ENCODE measurements at places on chromosomes 2 and 18. TPM values are rescaled to one million over a fixed set of nuclear protein-coding genes. Genes with fewer than 3 reads are reported as not detected.

Gene LAMA1
- 26.0 TPM for polyA plus RNA-seq

DNA sequence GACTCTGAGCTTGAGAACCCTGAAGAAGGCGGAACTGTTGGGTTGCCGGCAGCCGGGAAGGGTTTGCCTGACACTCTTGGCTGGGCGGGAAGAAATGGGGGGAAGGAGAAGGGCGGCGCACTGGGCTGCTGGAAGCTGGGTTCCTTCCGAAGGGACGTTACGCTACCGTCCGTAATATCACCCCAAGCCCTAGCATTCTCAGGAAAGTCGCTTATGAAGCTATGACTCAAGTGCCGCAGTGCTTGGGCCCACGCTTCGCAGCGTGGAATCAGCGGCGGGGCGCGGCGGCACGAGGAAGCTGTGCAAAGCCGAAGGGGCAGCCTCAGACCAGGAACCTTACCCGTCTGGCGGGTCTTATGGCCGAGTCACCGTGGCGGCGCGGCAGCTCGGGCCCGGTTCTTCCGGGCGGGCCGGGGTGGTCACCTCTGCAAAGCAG lies 50.2 kb upstream of the SIGLEC15 start:
- no peak for DNase-seq

DNA sequence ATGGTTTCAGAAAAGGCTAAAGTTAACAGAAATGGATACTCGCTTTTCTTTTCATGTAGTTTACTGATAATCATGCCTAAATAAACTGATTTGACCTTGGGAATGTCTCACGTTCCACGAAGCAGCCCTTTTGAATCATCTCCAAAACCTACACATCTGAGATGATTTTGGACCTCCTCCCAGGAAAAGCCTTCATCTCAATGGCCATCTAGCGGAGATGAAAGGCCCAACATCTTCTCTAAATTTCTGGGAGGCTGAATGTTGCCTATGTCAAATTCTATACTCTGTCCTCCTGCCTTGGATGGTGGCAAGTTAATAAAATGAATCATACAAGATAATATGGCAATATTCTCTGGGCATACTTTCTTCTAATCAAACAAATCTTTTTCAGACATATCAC lies 448.5 kb downstream of the ZEB2 start:
- peak; percentile 50 for DNase-seq

GRCh38 chr18:11570769-11571412 lies 38.5 kb upstream of the SLC35G4 start:
- no peak for DNase-seq

- no peak for DNase-seq
Observed at GRCh38 chr2:231228974-231229529, 30.6 kb downstream of the ARMC9 start.

DNA sequence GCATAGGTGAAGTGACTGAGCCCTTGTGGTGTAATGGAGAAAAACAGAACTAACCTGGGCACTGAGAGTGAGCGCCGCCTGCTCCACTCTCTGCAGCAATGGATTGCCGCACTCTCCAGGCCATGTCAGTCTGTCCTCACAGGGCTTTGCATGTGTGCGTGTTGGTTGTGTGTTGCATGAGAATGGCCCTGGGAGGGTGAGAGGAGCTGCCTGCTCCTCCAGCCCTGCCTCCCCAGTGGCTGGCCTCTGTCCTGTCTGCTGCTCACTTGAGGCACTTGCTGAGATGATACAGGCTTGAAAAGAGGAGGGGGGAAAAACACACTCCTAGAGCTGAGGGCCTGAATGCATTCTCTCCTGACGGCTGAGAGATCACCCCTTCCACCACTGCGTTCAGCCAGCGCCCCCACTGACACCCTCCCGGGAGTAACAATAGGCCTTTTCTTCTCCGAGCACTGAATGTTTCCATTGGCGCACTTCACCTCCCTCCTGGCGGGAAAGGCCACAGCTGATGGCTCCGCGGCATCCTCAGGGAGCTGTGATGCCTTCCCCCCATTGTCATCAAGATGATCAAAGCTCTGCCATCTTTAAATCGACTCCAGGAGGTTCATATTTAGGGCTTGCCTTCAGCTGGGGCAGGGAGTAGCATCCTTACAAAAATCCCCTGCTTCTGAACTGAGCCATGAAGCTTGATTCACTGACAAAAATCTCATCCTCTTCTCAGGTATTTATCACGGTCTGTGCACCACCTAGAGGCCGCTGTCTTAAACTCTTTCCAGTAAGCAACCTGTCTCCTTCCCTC lies 49.9 kb upstream of the DAPL1 start:
- peak; percentile 39 for DNase-seq

Gene HOXD10
- not detected for polyA plus RNA-seq

Gene CFAP65
- not detected for polyA plus RNA-seq

DNA sequence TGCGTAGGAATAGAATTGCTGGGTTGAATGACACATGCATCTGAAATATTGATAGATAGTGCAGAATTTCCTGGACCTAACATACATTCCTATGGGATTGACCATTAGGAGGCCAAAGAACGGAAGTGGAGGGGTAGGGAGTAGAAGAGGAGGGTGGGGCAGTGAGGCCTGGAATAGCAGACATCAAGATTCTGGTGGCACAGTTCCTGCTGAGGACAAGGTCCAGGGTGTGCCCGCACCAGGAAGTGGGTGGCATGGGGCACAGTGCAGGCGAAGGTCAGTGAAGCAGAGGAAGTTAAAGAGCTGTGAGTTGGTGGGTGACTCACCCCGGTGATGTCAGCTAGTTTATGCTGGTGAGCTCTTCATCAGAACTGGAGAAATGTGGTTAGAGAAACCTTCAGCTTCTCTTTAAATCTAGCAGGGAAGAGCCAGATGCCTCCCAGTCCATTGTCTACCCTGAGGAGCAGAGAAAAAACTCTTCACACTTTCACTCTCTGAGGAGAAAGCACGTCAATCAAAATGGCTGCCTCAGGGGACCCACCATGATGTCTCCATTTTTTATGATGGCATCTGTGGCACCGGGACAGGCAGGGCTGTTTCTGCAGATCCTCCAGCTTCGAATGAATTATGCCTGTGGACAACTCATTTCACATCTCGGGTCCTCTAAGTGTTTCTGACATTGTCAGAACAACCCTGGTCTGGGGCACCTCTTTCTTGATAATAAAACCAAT lies 55.9 kb upstream of the CTLA4 start:
- peak; percentile 63 for DNase-seq

- no peak for DNase-seq
Observed at GRCh38 chr18:80067321-80067720, 33.1 kb downstream of the RBFA start.

GRCh38 chr2:10392951-10393639 lies 55.0 kb downstream of the ODC1 start:
- DNase-seq: no peak

GRCh38 chr2:225017713-225018112 lies 24.6 kb downstream of the DOCK10 start:
- no peak for DNase-seq

Gene G6PC2
- not detected for polyA plus RNA-seq

DNA sequence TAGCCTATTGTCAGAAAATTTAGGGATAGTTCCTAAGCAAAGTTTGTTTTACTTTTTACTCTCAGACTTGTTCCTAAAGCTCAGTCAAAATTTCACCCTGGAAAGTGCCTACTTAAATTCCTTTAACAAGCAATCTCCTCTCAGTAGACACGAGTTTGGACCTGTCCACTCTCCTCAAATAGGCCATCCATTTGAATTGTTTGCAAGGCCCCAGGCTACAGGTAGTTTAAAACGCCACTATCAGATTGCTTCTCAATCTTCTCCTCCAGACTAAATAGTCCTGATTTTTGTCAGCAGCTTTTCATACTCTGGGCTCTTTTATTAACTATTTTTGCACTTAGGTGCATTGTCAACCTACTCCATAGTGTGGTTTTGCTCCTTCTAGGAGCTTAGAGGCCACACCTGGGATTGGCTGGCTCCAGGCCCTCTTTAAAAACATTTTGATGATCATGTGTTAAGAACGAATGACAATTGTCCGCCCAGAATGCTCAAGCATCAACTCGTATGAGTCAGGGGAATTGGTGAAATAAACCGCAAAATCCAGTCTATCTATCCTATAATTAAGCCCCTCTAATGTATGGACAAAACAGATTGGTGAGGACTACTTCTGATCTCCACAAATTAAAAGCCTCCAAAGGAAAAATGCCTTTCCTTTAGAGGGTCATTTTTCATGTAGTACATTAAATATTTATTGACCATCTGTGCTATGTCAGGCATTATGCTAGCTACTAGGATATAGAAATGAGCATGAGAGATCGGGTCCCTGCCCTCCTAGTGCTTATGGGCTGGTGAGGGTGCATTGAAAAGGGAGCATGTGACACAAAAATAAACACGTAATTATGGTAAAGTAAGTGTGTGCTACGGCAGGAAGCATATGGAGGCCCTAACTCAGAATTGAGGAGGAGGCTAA lies 333.8 kb upstream of the TNP1 start:
- no peak for DNase-seq

GRCh38 chr2:144146876-144147275 lies 373.0 kb downstream of the ZEB2 start:
- no peak for DNase-seq

DNA sequence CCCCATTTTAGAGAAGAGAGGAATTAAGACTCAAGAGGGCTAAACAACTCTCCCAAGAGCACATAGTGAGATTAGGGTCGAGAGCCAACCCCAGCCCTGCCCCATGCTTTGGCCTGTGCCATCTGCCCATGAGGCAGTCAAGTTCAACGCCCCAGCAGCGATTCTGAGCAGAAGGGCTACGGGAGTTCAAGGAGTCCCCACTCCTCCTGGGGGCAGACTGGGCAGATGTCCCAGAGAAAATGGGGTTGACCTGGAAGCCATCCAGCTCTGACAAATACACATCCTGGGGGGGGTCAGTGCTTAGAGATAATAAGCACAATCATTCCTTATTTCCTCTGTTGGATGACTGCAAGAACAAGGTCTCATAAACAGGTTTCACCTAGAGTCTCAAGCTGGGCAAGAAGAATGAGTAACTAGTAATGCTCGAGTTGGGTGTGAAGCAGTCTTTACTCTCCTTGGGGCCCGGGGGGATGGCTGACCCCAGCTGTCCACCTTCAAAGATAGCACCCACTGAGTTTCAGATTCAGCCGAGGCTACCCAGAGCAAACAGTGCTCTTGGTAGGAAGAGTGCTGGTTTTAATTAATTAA lies 716.4 kb downstream of the RNF144A start:
- no peak for DNase-seq

GRCh38 chr2:181393472-181393871 lies 63.7 kb upstream of the ITGA4 start:
- no peak for DNase-seq

DNA sequence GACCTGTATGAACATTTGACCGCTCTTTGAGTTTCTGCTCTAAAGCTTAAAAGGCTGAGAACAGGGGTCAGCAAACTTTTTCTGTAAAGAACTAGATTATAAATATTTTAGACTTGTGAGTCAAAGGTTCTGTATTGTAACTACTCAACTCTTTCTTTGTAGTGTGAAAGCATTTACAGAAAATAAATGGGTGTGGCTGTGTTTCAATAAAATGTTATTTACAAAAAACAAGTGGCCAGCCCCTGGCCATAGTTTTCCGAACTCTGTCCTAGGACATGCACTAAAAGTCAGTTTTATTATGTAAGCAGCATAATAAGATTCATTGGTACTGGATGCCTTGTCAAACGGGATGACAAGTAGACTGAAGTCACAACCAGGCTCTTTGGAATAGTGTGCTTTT lies 434.9 kb downstream of the ZEB2 start:
- DNase-seq: no peak

GRCh38 chr2:42764096-42764495 lies at the start of gene OXER1:
TSS of gene OXER1 (minus strand) at chr2:42764135. CDS start at chr2:42764062, 73 bp downstream.
- no peak for DNase-seq

Gene NR4A2
- 1.0 TPM for polyA plus RNA-seq

Gene IDH1
- polyA plus RNA-seq: 111 TPM

DNA sequence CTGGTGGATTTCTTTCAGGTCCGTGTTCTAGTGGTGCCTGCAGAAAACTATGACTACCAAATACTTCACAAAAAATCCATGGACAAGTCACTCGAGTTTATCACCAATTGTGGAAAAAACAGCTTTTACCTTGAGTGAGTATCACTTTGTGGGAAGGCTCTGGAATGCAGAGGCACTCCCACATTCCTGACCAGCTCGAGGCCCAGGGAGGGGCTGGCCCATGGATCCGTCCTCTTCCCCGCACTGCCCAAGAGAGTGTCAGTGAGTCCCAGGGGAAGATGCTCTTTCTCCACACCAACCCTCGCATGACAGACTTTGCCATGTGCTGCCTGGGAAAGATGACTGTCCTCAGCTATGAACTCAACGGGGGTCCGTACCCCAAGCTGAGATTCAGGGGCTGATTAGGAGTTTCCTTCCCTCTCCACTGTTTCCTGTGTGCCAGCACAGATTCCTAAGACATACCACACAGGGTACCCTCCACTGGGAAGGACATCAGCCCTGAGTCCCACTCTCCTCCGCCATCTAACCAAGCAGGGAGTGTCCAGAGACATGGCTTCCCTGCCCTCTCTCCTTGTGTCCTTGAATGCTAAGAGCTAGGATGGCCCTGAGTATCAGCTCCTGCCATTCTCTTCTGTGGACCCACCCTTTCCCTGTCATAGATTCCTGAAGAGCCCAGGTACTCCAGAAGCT lies 155.9 kb downstream of the LAMA3 start:
- DNase-seq: no peak

GRCh38 chr2:16150456-16151280 lies 210.3 kb downstream of the MYCN start:
- DNase-seq: no peak

GRCh38 chr2:164078421-164078820 lies 342.6 kb upstream of the FIGN start:
- DNase-seq: no peak

Gene DUSP2
- polyA plus RNA-seq: 0.94 TPM

Gene TMEM247
- not detected for polyA plus RNA-seq

Gene SERPINB11
- polyA plus RNA-seq: not detected

DNA sequence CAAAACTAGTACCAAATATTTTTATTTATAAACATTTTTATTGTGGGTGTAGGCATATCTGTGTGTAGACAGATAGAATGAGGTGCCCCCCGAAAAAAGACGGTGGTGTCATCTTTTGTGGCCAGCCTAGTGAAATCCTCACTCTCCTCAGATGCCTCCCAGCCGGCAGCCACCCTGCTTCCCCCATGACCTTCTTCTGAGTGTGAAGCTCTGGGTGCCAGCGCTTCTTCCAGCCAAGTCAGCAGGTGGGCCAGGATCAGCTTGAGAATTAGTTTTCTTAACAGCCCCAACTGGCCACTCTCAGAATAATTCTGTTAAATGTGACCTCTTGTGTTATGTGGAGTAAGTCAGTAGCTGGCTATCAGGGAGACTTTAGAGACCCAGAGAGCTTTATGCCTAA lies 229.6 kb upstream of the FOSL2 start:
- DNase-seq: no peak

DNA sequence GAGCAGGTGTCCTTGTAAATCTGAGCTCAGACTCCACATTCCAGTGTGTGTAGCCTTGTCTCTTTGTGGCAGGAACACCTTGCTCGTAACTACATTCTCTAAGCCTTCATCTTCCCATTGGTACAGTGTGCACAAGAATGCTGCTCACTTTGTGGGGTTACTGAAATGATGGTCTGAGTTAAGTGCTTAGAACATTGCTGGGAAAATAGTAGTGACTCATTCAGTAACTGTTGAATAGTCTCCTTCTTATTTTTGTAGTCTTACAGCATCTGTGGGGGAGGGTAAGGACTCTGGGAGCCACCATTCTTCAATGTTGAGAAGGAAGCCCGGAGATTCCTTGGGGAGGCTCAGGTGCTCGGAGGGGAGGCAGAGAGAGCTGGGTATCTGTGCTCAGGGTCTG lies 236.0 kb upstream of the HDAC4 start:
- no peak for DNase-seq

Gene POTEC
- not detected for polyA plus RNA-seq
